ENCODE measurements at places on chromosomes 7 and 10. TPM values are rescaled to one million over a fixed set of nuclear protein-coding genes. Genes with fewer than 3 reads are reported as not detected.

Gene CDNF
- 4.8 TPM for total RNA-seq

Gene C7orf57
- not detected for total RNA-seq

Gene TMEM236
- 0.10 TPM for total RNA-seq

Gene PON1
- total RNA-seq: not detected

Gene CFAP70
- total RNA-seq: 1.8 TPM

Gene STARD3NL
- total RNA-seq: 48.7 TPM

Gene DNAH11
- total RNA-seq: 1.8 TPM

Gene ATG9B
- 25.8 TPM for total RNA-seq

Gene VGF
- not detected for total RNA-seq
